ENCODE measurements at places on chromosomes 6 and 20.
A peak's percentile ranks its signal among the peaks of the same experiment; 100 is the strongest.

GRCh38 chr6:105740946-105741645 is 338.2 kb upstream of the PREP start:
- DNase-seq, result no peak

- DNase-seq, result no peak
These were observed 855.9 kb upstream of the MANEA start for GRCh38 chr6:94721459-94721858.

- DNase-seq, result no peak
These were observed 103.7 kb downstream of the SNAP25 start for GRCh38 chr20:10322073-10323012.

DNA sequence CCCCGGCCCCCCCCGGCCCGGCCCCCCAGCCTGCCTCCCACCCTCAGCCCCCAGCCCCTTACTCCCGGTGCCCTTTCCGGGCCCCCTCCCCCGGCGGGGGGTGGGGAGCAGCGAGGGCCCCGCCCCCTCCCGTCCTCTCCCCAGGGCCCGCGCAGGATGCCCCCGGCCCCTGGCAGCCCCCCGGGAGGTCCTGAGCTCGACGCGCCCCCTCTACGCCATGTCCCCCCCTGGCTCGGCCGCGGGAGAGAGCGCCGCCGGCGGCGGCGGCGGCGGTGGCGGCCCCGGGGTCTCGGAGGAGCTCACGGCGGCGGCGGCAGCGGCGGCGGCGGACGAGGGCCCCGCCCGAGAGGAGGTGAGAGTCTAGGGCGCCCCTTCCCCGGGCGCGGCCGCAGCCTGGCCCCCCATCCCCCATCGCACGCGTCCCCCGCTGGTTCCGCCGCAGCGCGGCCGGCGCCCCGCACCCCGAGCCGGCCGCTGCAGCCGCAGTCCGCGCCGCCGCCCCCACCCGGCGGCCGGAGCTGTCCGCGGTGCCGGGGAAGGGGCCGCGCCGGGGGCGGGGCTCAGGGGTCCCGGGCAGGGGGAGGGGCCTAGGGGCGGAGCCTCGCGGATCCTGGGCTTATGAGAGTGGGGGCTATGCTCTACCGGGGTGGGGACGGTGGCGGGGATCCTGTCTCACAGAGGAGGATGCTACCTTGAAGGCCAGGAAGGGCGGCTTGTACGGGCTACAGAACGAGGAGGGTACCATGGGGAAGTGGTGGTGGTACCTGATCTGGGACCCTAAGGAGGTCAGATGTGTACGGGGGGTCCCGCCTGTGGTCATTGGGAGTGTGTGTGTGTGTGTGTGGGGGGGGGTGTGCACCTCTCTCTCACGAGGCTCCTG is 516 bp downstream of the TMEM151B start:
- DNase-seq, result no peak

DNA sequence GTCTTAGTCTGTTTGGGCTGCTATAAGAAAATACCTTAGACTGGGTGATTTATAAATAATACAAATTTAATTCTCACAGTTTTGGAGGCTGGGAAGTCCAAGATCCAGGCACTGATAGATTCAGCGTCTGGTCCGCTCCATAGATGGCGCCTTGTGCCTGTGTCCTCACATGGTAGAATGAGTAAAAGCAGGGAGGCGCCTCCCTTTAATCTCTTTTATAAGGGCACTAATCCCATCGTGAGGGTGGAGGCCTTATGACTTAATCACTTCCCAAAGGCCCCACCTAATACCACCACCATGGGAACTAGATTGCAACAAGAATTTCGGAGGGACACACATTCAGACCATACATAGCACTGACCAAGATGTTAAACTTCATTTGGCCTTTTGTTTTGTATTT is 91.2 kb upstream of the TMEM181 start:
- DNase-seq, result no peak

DNA sequence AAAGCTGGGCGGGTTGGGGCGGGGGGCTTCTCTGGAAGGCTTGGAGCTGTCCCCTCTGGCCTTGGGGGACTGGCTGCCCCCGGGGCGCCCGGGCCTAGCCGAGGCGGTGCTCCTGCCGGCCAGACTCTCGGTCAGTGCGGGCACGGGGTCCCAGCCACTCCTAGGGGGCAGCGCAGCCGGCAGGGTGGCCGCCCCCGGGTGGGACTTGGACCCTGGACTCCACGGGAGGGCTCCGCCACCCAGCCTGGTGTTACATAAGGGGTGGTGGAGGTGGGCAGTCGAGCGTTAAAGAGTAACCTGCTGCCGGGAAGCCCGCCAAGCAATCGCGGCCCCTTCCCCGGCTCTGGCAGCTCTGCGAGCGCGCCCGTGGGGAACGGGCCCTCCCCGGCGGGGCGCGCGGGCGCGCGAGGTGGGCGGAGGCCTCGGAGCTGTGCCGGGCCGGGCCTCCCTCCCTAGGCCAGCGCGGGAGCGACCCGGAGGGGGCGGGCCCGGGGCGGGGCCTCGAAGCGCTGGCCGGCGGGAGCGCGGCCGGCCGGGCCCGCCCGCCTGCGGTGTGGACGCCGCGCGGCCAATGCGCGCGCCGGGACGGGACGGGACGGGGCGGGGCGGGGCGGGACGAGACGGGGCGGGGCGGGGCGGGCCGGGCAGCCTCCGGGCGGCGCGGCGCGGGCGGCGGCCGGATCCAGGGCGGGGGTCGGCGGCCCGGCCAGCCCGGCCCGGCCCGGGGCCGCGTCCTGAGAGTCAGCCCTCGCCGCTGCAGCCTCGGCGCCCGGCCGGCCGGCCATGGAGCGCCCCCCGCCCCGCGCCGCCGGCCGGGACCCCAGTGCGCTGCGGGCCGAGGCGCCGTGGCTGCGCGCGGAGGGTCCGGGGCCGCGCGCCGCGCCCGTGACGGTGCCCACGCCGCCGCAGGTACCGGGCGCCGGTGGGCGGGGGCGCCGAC is at the start of gene SLC2A4RG:
Gene SLC2A4RG, plus strand, starts transcription at position 647 of the 940 bp plus-strand sequence. Its CDS starts 137 bp downstream, at position 784.
- DNase-seq, result peak; percentile 7

GRCh38 chr6:148157841-148158240 is 184.8 kb upstream of the SASH1 start:
- DNase-seq, result no peak
